ENCODE measurements at places on chromosomes 3 and 15.

DNA sequence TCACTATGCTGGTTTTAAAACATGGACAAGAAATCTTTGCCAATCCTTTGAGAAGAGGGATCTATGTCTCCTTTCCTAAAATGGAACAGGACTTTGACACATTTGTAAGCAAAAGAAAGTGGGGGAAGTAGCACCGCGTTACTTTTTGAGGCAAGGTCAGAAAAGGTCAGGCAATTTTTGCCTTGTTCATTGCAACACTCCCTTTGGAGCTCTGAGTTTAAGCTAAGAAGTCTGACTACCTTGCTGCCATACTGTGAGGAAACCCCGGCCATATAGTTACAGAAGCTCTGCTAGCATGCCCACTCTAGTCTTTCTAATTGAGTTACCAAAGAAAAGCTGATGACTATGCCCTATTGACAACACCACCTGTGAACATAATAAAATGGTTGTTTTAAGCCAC, 1.4 kb downstream of the FAM227B start:
- no peak for DNase-seq

- DNase-seq, result no peak
Measured at GRCh38 chr3:104452697-104453096, 914.0 kb upstream of the ALCAM start.

- no peak for DNase-seq
Measured at GRCh38 chr3:71045917-71046282, 537.6 kb downstream of the FOXP1 start.

DNA sequence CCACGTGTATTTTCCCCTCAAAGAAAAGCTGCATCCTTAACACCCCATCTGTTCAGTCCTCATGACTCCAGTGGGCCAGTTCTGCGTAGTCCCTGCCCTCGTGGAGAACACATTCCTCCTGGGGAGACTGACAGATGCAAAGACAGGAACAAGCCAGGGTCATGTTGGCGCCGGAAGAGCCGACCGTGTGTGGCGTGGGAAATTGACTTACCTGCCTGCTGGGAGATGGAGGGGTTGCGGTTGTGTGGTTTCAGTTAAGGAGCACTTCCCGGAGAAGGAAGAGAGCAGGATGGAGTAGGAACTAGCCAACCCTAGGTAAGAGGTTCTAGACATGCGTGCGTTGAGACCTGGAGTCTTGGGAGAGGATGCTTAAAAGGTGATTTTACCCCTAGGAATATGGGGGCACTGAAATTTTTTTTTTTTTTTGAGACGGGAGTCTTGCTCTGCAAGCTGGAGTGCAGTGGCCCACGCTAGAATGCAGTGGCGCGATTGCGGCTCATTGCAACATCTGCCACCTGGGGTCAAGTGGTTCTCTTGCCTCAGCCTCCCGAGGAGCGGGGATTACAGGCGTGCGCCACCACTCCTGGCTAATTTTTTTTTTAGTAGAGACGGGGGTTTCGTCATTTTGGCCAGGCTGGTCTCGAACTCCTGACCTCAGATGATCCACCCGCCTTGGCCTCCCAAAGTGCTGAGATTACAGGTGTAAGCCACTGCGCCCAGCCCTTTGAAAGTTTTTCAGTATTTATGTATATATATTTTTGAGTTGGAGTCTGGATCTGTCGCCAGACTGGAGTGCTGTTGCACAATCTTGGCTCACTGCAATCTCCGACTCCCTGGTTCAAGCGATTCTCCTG, 1.4 kb downstream of the VHL start:
- DNase-seq, result no peak

GRCh38 chr15:56366211-56366610, 985 bp downstream of the TEX9 start:
- no peak for DNase-seq

- no peak for DNase-seq
Measured at GRCh38 chr3:67883766-67884165, 229.4 kb upstream of the SUCLG2 start.

DNA sequence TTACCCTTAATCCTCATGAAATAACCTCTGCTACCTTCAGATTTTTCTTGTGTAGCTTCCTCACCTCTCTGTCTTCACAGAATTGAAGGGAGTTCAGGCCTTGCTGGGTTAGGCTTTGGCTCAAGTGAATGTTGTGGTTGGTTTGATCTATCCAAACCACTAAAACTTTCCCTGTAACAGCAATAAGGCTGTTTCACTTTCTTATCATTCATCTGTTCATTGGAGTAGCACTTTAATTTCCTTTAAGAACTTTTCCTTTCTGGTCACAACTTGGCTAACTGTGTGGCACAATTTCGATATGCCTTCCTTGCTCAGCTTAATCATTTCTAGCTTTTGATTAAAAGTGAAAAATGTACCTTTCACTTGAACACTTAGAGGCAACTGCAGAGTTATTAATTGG, 129.8 kb downstream of the NR1I2 start:
- DNase-seq, result no peak

DNA sequence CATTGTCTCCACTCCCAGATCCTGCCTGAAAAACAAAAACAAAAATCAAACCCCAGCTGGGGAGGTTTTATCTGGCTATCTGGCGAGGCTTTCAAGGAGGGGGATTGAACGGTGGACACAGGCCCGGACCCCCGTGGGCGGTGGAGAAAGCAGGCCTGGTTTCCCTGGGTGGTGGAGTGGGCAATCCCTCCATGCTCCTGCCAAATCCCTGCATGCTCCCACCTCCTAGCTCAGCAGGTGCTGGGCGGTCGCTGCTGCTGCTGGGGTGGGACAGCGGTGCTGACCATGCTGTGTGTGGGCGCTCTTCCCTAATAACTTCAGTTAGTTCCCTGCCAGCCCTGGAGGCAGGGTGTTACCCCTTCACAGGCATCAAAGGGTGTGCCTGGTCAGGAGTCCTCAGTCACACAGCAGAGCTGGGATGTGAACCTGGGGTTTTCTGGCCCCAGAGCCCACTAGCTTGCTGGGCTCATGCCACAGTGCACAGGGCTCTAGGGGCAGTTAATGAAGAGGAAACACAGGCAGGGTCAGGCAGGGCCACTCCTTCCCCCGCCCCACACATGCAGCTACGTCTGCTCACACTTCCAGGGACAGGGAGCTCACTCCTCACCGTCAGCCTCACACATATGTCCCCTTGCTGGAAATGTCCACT, 15.9 kb upstream of the PLXND1 start:
- no peak for DNase-seq

GRCh38 chr15:62740141-62741004, 302.2 kb upstream of the TPM1 start:
- no peak for DNase-seq

DNA sequence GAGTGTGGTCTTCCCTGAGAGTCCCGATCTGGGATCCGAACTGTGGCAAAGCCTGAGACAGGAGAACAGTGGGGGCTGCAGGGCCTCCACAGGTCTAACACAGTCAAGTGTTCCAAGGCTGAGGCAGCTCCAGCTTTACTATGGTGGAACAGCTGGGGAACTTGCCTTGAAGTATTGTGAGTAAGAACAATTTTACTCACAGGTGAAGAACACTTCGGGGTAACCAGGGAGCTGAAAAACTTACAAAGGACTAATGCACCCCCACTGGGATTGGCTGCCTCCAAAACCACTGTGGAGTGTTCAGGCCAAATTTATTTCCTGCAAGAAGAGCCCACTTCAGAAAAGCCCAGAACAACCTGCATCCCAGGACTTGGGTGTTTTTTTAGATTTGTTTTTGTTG, 25.4 kb downstream of the ZIC4 start:
- DNase-seq, result no peak

DNA sequence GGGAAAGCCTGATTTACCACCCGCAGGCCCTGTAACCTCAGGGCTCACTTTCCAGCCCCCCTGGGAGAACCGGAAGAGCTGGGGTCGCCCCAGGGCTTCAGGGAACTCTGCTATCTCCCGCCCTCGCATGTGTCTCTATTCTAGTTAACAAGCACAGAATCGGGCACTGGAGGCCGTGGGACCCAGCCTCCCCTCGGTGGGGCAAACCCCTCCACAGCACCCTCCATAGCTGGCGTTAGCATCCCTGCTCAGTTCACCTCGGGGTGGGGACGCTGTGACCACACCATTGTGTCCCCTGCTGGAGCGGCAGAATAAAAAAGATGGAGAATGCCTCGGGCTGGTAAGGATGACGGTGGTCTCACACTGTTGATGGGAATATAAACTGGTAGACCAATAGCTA, 3.5 kb upstream of the LRRC15 start:
- DNase-seq, result no peak

GRCh38 chr3:32322311-32322710, 69.3 kb upstream of the CMTM7 start:
- no peak for DNase-seq

DNA sequence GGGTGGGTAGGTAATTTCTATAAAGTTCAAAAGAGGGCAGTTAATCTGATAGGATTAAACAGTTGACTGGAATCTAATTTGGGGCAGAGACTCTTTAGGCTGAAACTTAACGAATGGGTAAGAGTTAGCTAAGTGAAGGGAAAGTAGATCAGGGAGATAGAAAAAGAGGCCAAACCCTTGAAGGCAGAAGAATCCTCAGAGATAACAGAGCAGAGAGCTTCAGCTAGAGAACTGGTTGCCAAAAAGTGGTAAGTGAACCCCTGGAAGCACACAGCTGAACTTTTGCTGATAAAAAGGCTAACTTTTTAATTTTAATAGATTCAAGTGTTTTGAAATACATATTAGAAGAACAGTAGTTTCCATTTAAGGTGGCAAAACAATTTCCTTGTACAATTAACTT, 99.2 kb downstream of the FHIT start:
- no peak for DNase-seq

- no peak for DNase-seq
Measured at GRCh38 chr15:68313501-68314410, 36.2 kb downstream of the FEM1B start.

DNA sequence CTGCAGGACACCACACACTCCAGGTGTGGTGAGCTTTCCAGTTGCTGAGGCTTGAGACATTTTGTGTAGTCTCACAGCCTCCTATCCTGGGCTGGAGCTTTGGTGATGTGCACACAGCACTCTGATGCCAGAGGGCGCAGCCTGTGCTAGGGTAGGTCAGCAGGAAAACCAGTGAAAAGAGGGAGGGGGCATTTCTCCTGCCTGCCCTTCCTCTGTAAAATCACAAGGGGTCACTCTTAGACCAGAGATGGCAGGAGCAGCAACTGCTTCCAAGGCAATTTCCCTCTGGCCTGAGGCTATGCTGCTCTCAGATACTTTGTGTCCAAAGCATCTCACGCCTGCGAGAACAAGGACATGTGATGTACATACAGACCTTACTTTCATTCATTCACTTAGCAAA, 16.5 kb upstream of the MUSTN1 start:
- DNase-seq, result peak; percentile 35

Data from NCI-H1694 treated with DMSO at 0.1 percent for 48 hours (cell line).